ENCODE measurements at places on chromosomes 2 and 18.

GRCh38 chr2:37466533-37467222, 122.2 kb downstream of the QPCT start:
- DNase-seq: no peak

GRCh38 chr2:111156529-111156928, 35.8 kb downstream of the BCL2L11 start:
- no peak for DNase-seq

- DNase-seq: no peak
These were observed 89.6 kb upstream of the PMAIP1 start for GRCh38 chr18:59810183-59810582.

GRCh38 chr18:34803877-34804400, 93.8 kb downstream of the DTNA start:
- DNase-seq: no peak

All from brain microvascular endothelial cell (primary cell).